GM23248 (cell line): ENCODE measurements at places on chromosomes 12 and 14. TPM values are rescaled to one million over a fixed set of nuclear protein-coding genes. Genes with fewer than 3 reads are reported as not detected.

OR6C2 gene
- not detected in 2 replicates for total RNA-seq

LRP10 gene
- 202 and 253 TPM in 2 replicates for total RNA-seq

KCNH3 gene
- not detected in 2 replicates for total RNA-seq

NEUROD4 gene
- total RNA-seq, result not detected in 2 replicates

WASHC4 gene
- total RNA-seq, result 63.4 and 64.2 TPM in 2 replicates

CBLN3 gene
- total RNA-seq, result 3.4 and 5.6 TPM in 2 replicates

P2RX7 gene
- under 0.01 and 0.54 TPM in 2 replicates for total RNA-seq

FGF23 gene
- total RNA-seq, result not detected in 2 replicates

RASAL1 gene
- not detected in 2 replicates for total RNA-seq

IFNG-AS1 gene
- total RNA-seq, result not detected in 2 replicates

GALNT8 gene
- not detected in 2 replicates for total RNA-seq

RNASE1 gene
- not detected in 2 replicates for total RNA-seq

CNTN1 gene
- 0.32 and 0.51 TPM in 2 replicates for total RNA-seq

RDH16 gene
- total RNA-seq, result not detected in 2 replicates

C12orf54 gene
- total RNA-seq, result not detected in 2 replicates

GAS2L3 gene
- total RNA-seq, result 9.8 and 14.8 TPM in 2 replicates

FOXM1 gene
- total RNA-seq, result 12.4 and 23.9 TPM in 2 replicates

AICDA gene
- total RNA-seq, result not detected in 2 replicates

OR4E2 gene
- total RNA-seq, result not detected in 2 replicates

VTI1B gene
- total RNA-seq, result 61.5 and 64.2 TPM in 2 replicates

TMEM229B gene
- 0.65 and 1.1 TPM in 2 replicates for total RNA-seq

SLC25A47 gene
- not detected in 2 replicates for total RNA-seq
